Testis (tissue), 5 donors: ENCODE measurements at places on chromosomes 3 and 15.

DNA sequence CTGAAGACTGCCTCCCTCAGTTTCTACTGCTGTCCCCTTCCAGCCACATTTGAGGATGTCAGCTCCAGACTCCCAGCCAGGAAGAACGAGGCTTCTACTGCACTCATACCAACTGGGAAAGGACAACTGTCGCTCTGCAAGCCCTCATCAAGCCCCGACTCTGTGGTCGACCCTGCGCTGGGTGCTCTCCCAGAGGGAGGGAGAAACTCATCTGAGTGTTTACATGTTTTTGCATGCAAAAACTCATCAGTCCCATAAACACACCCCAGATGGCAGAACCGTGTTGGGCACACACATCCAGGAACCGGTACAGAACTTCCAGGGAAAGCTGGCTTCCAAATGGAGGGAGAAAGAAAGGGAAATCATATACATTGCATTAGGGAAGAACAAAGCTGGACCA is 43.5 kb downstream of the ADAMTS17 start:
- H3K4me1 ChIP-seq, result no peaks in the 10 kb centered on the region
- no peak overlapping the region for H3K27ac ChIP-seq
- no peaks in the 10 kb centered on the region for H3K27me3 ChIP-seq
- DNase-seq, result no peak
- no peaks in the 10 kb centered on the region for H3K36me3 ChIP-seq
- no peak overlapping the region for H3K4me3 ChIP-seq

- no peaks in the 10 kb centered on the region for H3K27me3 ChIP-seq
- DNase-seq, result no peak
- no peaks in the 10 kb centered on the region for H3K36me3 ChIP-seq
- H3K4me3 ChIP-seq, result no peak overlapping the region
Observed at GRCh38 chr3:179438841-179439240, 12.4 kb downstream of the GNB4 start.

GRCh38 chr3:72171463-72171881 is 386.5 kb upstream of the PROK2 start:
- no peak overlapping the region for H3K4me3 ChIP-seq
- peak overlapping the region; percentile 65 for H3K27ac ChIP-seq
- no peak for DNase-seq
- H3K36me3 ChIP-seq, result no peaks in the 10 kb centered on the region
- H3K4me1 ChIP-seq, result peaks cover 16% of the 10 kb centered on the region

GRCh38 chr3:89908711-89909213 is 801.3 kb downstream of the EPHA3 start:
- H3K27ac ChIP-seq, result no peak overlapping the region
- H3K27me3 ChIP-seq, result no peaks in the 10 kb centered on the region
- no peaks in the 10 kb centered on the region for H3K4me1 ChIP-seq
- no peaks in the 10 kb centered on the region for H3K36me3 ChIP-seq

- no peaks in the 10 kb centered on the region for H3K27me3 ChIP-seq
- no peak overlapping the region for H3K27ac ChIP-seq
- H3K36me3 ChIP-seq, result no peaks in the 10 kb centered on the region
- no peak for DNase-seq
- no peaks in the 10 kb centered on the region for H3K4me1 ChIP-seq
Observed at GRCh38 chr3:138974462-138974861, 27.4 kb downstream of the FOXL2NB start.

DNA sequence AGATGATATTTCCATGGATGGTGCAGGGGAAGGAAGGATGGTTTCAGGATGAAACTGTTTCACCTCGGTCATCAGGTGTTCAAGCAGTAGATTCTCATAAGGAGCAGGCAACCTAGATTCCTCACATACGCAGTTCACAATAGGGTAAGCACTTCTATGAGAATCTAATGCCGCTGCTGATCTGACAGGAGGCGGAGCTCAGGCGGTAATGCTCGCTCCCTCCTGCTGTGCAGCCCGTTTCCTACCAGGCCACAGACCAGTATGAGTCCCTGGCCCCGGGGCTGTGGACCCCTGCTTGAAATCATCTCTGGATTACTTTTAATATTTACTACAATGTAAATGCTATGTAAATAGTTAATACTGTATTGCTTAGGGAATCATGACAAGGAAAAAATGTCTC is 241.8 kb downstream of the ROBO2 start:
- no peaks in the 10 kb centered on the region for H3K27me3 ChIP-seq
- no peaks in the 10 kb centered on the region for H3K36me3 ChIP-seq
- no peak overlapping the region for H3K4me3 ChIP-seq
- H3K4me1 ChIP-seq, result no peaks in the 10 kb centered on the region

- no peak overlapping the region for H3K27ac ChIP-seq
- no peak for DNase-seq
- no peak overlapping the region for H3K4me3 ChIP-seq
Observed at GRCh38 chr3:17830788-17831187, 88.4 kb upstream of the TBC1D5 start.

DNA sequence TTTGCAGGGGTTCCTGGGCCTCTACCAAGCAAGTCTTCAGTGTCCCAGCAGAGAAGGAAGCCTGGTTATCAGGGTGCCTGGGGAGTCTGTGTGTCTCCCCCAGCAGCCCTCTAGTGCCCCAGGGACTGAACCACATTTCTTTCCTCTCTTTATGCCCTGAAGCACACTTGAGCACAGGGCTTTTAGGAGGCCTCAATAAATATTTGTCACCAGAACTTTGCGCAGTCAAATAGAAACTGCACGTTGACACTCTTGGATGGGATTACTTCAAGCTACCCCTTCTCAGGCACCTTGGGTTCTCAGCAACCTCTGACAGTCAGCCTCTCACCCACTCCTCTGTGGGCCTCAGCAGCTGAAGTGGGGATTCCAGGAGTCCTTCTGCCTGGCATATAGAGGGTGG is 226.6 kb upstream of the HES1 start:
- no peak overlapping the region for H3K4me3 ChIP-seq
- no peaks in the 10 kb centered on the region for H3K36me3 ChIP-seq
- H3K4me1 ChIP-seq, result peaks cover 11% of the 10 kb centered on the region

GRCh38 chr3:111808439-111808838 is 50.6 kb upstream of the PHLDB2 start:
- peaks cover 7% of the 10 kb centered on the region for H3K4me1 ChIP-seq
- no peak overlapping the region for H3K27ac ChIP-seq
- no peaks in the 10 kb centered on the region for H3K36me3 ChIP-seq
- DNase-seq, result no peak

- H3K4me3 ChIP-seq, result no peak overlapping the region
- no peaks in the 10 kb centered on the region for H3K36me3 ChIP-seq
- H3K27me3 ChIP-seq, result no peaks in the 10 kb centered on the region
- DNase-seq, result no peak
Observed at GRCh38 chr3:135057996-135058395, 262.9 kb downstream of the EPHB1 start.

DNA sequence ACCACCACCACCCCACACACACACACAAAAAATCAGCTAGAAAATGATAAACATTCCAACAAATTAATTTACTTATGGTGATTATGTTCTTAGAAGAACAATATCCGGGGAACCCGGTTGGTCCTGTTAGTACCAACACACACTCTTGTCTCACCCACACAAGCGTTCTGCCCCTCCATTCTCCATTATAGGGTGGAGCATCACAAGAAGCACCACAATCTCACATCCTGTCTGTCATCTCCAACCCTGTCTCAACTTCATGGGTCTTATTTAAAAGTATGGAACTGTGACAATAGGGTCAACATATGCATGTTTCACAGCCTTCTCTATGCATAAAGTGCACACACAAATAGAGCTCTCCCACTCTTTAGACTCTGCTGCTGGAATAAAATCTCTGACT is 5.6 kb downstream of the GSK3B start:
- no peaks in the 10 kb centered on the region for H3K36me3 ChIP-seq
- H3K4me3 ChIP-seq, result no peak overlapping the region
- H3K27ac ChIP-seq, result no peak overlapping the region
- DNase-seq, result no peak

- no peaks in the 10 kb centered on the region for H3K4me1 ChIP-seq
- no peak for DNase-seq
- H3K27ac ChIP-seq, result no peak overlapping the region
- H3K27me3 ChIP-seq, result no peaks in the 10 kb centered on the region
- no peaks in the 10 kb centered on the region for H3K36me3 ChIP-seq
- H3K4me3 ChIP-seq, result no peak overlapping the region
Observed at GRCh38 chr3:170344971-170345370, 12.5 kb upstream of the SKIL start.

- no peaks in the 10 kb centered on the region for H3K36me3 ChIP-seq
- no peak overlapping the region for H3K27ac ChIP-seq
- no peaks in the 10 kb centered on the region for H3K4me1 ChIP-seq
- no peak for DNase-seq
- no peak overlapping the region for H3K4me3 ChIP-seq
Observed at GRCh38 chr3:882533-882932, 210.3 kb upstream of the CNTN6 start.

GRCh38 chr15:58258501-58259292 is 120.5 kb downstream of the AQP9 start:
- no peaks in the 10 kb centered on the region for H3K36me3 ChIP-seq
- no peak overlapping the region for H3K27ac ChIP-seq
- no peaks in the 10 kb centered on the region for H3K27me3 ChIP-seq
- no peak for DNase-seq
- no peaks in the 10 kb centered on the region for H3K4me1 ChIP-seq

- H3K4me3 ChIP-seq, result no peak overlapping the region
- no peaks in the 10 kb centered on the region for H3K36me3 ChIP-seq
Observed at GRCh38 chr3:169158379-169158778, 505.1 kb downstream of the MECOM start.

DNA sequence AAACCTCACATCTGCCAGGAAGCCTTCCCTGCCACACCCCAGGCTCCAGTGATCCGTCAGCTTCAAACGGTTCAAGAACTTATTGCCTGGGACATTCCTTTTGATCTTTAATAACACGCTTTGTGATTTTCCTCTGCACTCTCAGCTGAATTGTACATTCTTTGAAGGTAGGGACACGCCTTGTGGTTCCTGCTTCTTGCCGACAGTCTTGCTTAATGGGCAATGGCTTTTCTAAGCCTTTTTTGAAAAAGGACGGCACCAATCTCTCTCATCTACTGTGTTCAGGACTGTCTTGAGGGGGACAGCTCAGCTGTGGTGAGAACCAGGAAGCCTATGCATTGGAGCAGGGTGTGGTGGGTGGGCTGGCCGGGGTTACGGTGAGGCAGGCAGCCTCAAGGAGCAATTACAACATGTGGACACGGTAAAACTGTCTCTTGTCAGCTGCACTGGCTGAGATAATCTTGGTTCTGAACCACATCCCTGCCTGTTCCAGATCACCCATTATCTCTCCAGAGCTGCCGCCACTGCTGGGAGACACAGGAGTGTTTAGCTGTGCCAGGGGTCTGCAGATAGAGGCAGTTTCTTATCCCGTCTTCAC is 46.0 kb upstream of the GLCE start:
- H3K36me3 ChIP-seq, result no peaks in the 10 kb centered on the region
- H3K4me1 ChIP-seq, result no peaks in the 10 kb centered on the region
- no peak for DNase-seq
- no peak overlapping the region for H3K27ac ChIP-seq
- no peak overlapping the region for H3K4me3 ChIP-seq

- no peak for DNase-seq
- no peaks in the 10 kb centered on the region for H3K27me3 ChIP-seq
- no peak overlapping the region for H3K27ac ChIP-seq
- H3K4me3 ChIP-seq, result no peak overlapping the region
- no peaks in the 10 kb centered on the region for H3K4me1 ChIP-seq
Observed at GRCh38 chr3:111260878-111261277, 189.3 kb downstream of the NECTIN3 start.

- no peaks in the 10 kb centered on the region for H3K4me1 ChIP-seq
- no peaks in the 10 kb centered on the region for H3K36me3 ChIP-seq
- H3K27me3 ChIP-seq, result no peaks in the 10 kb centered on the region
Observed at GRCh38 chr3:65466300-65466988, 572.3 kb downstream of the MAGI1 start.

- H3K4me3 ChIP-seq, result no peak overlapping the region
- no peaks in the 10 kb centered on the region for H3K27me3 ChIP-seq
- H3K27ac ChIP-seq, result no peak overlapping the region
- no peak for DNase-seq
- H3K36me3 ChIP-seq, result no peaks in the 10 kb centered on the region
Observed at GRCh38 chr15:29526802-29527201, 257.2 kb upstream of the NSMCE3 start.

DNA sequence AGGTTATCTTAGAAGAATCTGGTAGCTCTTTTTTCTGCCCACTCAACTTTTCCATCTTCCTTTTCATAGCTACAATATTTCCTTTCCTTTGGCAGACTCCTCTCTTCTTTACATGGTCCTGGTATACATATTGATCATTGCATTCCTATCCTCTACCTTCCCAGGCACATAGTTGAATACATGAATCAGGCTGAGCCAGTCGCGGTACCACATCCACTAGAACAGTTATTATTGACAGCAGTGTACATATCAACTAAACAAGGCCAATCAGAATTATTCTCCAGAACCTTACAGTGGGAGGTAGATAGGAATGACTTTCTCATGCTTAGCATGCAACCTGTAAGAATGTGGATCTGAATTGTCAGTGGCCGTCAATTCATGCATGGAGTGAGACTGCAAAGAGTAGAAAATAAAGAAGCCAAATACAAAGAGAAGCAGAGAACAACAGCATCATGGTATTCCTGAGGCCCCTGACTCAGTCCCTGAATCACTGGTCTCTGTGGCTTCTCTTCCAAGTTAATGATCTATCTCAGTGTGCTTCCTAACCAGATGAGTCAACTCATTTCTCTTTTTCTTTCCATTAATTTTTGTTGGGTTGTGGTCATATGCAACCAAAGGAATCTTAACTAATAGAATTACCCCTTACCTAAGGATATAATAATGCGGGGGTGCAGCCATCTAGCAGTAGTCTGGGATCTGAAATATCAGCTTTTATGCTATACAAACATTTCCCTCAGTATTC is 60.9 kb upstream of the DCBLD2 start:
- H3K27ac ChIP-seq, result no peak overlapping the region
- no peaks in the 10 kb centered on the region for H3K4me1 ChIP-seq
- H3K27me3 ChIP-seq, result no peaks in the 10 kb centered on the region
- no peaks in the 10 kb centered on the region for H3K36me3 ChIP-seq

- DNase-seq, result peak; percentile 99
- no peaks in the 10 kb centered on the region for H3K36me3 ChIP-seq
- H3K27me3 ChIP-seq, result no peaks in the 10 kb centered on the region
- peaks cover 23% of the 10 kb centered on the region for H3K4me1 ChIP-seq
Observed at GRCh38 chr3:108221911-108222852, at the start of gene IFT57. IFT57 (minus strand) TSS chr3:108222424; CDS start chr3:108222322, 102 bp downstream.

GRCh38 chr3:194633349-194634004 is at the start of gene TMEM44:
TMEM44 (minus strand) TSS chr3:194633419; CDS start chr3:194633215, 204 bp downstream.
- peak within 1 kb of the TSS; percentile 69 for H3K4me3 ChIP-seq
- H3K27me3 ChIP-seq, result no peaks in the 10 kb centered on the region
- no peaks in the 10 kb centered on the region for H3K4me1 ChIP-seq
- peak within 1 kb of the TSS; percentile 65 for H3K27ac ChIP-seq
- DNase-seq, result peak; percentile 73
